ENCODE measurements at places on chromosomes 11 and 22.

- no peak for DNase-seq
Observed at GRCh38 chr11:101470419-101470818, 113.4 kb downstream of the TRPC6 start.

- DNase-seq = peak; percentile 39
Observed at GRCh38 chr22:47716890-47717615, 954.6 kb downstream of the TBC1D22A start.

GRCh38 chr11:68373815-68374501, 61.6 kb downstream of the LRP5 start:
- no peak for DNase-seq

DNA sequence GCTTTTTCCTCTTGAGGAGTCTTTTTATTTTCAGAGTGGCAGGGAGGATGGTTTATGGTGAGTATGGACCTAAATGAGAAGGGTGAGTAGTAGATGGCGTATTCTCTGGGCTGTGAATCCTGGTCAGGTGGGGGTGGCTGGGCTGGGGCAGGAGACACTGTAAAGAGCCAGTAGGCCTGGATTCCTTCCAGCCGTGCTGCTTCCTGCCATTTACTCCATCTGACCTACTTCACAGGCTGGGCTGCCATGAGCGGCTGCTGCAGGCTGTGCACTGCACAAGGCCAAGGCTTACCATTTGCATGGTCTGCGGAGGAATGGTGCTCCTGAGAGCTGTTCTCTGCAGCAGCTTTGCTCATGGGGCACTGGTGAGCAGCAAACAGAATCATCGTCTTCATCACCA, 297.6 kb downstream of the KIRREL3 start:
- DNase-seq = peak; percentile 6

GRCh38 chr11:96197801-96198701, 144.9 kb downstream of the MAML2 start:
- DNase-seq = no peak

GRCh38 chr11:96741068-96741467, 351.3 kb downstream of the JRKL start:
- no peak for DNase-seq

- DNase-seq = peak; percentile 92
Observed at GRCh38 chr22:27990879-27991278, 71.8 kb upstream of the PITPNB start.

DNA sequence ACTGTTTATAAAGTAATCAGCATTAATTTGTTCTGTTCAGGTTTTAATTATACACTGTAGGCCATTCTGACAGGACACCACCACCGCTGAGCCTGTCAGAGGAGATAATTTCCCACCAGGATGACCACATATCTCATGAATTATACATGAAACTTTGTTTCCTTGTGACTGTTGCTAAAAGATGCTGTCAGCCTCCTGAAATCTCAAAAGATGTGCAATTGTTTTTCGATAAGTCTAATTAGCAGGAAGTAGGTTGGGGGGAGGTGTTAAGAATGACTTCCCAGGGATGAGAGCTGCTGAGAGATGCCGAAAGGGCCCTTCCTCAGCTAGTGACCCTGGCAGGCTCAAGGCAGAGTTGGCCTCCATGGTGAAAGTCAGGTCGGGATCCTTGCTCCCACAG, 485.4 kb downstream of the SOX6 start:
- DNase-seq = no peak

DNA sequence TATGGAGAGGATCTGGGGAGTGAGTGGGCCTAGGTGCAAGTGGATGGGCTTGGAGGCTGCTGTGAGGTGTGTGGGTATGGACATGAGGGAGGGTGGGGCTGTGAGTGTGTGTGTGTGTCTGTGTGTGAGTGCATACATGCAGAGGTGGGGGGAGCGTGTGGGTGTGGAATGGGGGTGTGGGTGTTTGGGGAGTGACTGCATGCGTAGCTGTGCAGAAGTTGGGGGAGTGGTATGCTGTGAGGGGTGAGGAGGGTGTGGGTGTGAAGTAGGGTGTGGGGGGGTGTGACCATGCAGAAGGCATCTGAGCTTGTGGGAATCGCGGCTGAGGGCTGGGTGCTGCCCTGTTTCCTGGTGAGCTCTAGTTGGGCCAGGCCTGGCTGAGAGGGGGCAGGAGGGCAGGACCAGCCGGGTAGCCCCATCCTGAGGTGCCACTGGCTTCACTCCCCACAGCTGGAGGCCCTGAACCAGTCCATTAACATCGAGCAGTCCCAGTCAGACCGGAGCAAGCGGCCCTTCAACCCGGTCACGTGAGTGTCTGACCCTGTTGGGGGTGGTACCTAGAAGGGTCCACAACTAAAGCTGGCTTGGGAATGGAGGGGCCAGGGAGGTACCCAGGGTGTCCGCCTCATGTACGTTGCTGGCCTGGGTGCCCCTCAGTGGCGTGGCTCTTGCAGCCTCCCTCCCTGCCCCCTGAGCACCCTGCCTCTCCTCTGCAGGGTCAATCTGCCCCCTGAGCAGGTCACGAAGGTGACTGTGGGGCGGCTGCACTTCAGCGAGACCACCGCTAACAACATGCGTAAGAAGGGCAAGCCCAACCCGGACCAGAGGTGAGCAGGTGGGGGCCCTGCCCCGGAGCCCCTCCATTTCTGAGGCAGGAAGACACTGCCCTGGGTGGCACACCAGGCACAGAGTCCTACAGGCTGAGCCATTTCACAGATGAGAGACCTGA, 16.5 kb downstream of the TMEM258 start:
- no peak for DNase-seq

DNA sequence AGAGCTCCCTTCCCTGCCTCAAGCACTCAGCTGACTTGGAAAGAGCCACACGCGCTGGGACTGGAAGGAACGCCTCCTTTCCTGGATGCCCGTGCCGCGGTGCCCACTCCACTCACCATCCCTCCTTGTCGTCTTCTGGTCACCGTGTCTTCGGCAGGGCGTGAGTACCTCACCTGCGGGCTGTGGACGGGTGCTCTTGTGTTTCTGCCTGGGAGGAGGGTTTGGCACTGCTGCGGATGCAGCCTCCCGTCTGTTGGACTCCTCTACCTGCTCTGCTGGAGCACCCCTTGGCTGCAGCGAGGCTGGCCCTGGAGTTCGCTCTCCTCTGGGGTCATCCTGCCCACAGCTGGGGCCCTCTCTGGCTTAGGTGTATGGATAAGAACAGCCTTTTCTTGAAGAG, 612.7 kb downstream of the BRD1 start:
- no peak for DNase-seq

DNA sequence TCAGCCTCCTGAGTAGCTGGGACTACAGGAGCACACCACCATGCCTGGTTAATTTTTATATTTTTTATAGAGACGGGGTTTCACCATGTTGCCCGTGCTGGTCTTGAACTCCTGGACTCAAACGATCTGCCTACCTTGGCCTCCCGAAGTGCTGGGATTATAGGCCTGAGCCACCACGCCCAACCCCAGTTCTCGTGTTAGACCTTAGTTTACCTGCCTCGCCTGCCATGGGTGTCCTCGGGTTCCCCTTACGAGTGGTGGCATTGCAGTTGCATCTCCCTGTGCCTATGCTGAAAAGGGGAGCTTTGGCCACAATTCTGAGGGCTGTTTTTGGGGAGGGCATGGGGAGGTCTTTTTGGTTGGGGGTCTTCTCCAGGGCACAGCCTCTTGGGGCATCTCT, 18.8 kb downstream of the TBC1D22A start:
- DNase-seq = no peak

DNA sequence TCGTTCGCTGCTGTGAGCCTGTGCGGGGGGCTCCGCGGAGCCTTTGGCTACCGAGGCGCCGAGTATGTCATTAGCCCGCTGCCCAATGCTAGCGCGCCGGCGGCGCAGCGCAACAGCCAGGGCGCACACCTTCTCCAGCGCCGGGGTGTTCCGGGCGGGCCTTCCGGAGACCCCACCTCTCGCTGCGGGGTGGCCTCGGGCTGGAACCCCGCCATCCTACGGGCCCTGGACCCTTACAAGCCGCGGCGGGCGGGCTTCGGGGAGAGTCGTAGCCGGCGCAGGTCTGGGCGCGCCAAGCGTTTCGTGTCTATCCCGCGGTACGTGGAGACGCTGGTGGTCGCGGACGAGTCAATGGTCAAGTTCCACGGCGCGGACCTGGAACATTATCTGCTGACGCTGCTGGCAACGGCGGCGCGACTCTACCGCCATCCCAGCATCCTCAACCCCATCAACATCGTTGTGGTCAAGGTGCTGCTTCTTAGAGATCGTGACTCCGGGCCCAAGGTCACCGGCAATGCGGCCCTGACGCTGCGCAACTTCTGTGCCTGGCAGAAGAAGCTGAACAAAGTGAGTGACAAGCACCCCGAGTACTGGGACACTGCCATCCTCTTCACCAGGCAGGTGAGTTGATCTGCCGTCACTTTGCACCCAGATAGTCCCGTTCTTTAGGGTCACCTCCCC, 1.0 kb downstream of the ADAMTS15 start:
- no peak for DNase-seq

DNA sequence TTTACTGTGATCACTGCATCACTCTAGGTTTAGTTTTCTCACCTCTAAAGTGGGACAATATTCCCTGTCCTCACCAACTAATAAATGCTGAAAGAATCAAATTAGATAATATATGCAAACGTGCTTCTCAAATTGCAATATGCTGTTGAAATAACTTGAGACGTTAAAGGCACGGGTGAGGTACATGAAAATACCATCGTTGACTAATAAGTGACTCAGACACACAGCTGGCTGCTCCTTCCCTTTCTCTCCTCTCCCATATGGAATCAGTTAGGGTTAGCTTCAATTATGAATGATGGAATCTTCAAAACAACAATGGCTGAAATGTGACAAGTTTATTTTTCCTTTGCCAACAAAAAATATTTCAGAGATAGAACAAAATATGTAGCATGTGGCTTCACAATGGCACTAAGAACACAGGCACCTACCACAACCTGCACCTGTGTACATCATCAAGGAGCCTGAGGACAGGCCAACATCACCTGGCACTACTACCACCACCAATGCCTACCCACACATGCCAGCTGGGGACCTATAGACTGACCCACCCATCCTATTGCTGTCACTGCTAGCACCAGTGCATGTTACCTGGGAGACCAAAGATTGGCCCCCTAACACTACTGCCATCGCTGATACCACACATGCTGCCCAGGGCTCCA, 13.7 kb downstream of the GDPD4 start:
- no peak for DNase-seq

DNA sequence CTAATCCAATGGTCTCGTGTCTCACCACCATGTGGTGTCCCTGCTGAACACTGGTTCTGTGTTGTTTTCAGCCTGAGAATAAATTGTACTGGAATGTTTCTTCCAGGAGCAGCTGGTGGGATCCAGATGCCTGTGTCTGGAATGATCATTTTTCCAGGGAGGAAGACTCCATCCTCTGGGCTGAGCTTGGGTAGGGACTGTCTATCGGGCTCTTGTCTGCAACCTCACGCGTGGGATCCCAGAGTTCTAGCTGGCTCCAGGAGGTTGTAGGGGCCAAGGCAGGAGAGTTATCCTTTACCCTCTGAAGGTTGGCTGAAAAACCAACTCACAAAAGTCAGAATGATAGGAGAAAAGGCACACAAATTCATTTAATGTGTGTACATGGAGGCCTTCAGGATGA, 144.1 kb upstream of the B3GAT1 start:
- DNase-seq = no peak

- no peak for DNase-seq
Observed at GRCh38 chr22:31222736-31223135, 10.6 kb downstream of the LIMK2 start.

GRCh38 chr11:127474766-127475165, 474.2 kb upstream of the KIRREL3 start:
- no peak for DNase-seq

DNA sequence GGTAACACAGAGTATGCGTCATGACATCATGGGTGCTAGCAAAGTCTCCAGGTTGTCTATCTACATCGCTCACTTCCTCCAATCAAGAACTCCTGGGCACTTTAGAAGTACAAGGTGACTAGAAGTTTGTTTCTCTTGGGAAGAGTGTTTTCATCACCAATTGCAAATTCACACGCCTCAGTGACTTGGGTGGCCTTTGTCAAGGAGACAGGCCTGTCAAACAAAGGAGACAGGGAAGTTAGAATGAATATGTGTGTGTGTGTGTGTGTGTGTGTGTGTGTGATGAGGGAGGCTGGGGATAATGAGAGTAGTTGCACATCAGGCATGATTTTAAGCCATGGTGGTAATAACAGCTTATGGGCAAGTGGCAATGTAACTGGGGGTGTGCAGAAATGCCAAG, 953.2 kb downstream of the OPCML start:
- DNase-seq = no peak

DNA sequence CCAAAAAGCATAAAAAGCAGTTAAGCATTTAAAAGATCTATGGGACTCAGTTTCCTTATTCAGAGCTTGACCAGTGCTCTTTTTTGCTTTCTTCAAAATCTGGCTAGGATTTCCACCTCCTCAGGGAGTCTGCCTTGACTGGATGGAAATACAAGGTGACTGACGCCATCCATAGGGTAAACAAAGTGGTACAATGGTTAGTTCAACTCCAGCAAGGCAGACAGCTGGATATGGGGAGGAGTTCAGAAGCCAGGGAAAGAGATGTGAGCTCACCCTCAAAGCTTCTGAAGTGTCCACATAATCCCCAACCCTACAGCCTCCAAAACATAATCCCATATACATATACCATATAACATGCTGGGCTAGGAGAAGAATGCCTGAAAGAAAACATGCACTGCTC, 52.0 kb downstream of the KIRREL3 start:
- no peak for DNase-seq

GRCh38 chr11:126918556-126918955, 82.0 kb downstream of the KIRREL3 start:
- DNase-seq = no peak

- DNase-seq = peak; percentile 52
Observed at GRCh38 chr11:65919573-65920371, 546 bp downstream of the DRAP1 start.

- no peak for DNase-seq
Observed at GRCh38 chr11:88332851-88333250, 4.7 kb downstream of the CTSC start.

GRCh38 chr11:98296091-98296880, 724.5 kb upstream of the CNTN5 start:
- no peak for DNase-seq

DNA sequence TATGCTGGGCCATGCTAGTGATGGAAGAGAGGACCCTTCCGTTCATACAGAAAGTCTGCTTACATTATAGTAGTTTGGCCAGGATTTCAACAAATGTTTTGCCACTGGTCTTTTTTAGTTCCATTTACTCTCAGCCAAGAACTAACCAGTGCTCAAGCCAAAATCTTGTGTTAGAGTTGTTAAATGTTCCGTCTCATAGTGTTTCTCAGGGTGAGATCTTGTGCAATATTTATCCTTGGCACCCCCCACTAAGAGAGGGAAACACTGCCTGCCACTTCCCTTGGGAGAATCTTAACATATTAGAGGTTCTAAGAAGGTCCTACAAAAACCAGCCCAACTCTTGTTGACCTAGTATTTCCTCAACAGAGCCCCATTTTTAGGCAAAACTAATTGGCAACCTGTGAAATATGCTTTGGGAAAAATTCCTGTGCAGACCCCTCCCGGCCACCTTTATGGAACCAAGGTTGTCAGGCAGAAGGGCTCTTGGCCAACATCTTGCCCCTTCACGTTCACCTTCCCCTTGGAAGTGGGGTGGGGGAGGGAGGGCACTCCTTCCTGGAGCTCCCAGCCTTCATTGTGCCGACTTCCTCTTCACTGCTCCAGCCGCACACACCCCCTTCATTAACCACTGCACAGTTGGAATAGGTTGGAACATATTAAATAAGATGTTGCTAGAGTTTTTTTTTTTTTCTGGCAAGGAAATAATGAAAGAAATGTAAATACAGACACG, 173.2 kb upstream of the SORL1-AS1 start:
- no peak for DNase-seq

- no peak for DNase-seq
Observed at GRCh38 chr11:29447821-29448220, 569.0 kb downstream of the KCNA4 start.

Data from mesendoderm (in vitro differentiated cells).